ENCODE measurements at places on chromosomes 13 and 19.
A peak's percentile ranks its signal among the peaks of the same experiment; 100 is the strongest.

- DNase-seq = no peak
These were observed 42.7 kb upstream of the MIR17HG start for GRCh38 chr13:91304741-91305140.

- no peak for DNase-seq
These were observed 63.1 kb downstream of the ZNF100 start for GRCh38 chr19:21704320-21704719.

DNA sequence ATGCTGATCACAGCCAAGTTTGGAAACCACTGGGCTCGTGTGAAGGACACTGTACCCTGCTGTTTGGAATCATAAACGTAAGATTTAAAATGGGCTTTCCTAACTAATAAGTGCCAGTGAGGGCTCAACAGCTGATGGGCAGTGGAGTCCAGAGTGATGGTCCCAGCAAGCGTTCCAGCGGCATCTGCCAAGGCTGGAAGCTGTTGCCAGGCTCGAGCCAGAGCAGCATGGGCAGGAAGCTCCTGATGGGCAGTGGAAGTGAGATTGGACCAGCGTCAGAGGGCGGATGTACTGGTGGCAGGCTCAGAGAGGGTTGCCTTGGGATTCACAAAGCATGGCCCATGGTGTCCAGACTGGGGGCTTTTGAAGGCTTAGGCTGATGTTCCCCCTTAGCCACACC lies 30.2 kb downstream of the COL4A2 start:
- no peak for DNase-seq

- no peak for DNase-seq
These were observed 45.6 kb upstream of the MTIF3 start for GRCh38 chr13:27496006-27496405.

DNA sequence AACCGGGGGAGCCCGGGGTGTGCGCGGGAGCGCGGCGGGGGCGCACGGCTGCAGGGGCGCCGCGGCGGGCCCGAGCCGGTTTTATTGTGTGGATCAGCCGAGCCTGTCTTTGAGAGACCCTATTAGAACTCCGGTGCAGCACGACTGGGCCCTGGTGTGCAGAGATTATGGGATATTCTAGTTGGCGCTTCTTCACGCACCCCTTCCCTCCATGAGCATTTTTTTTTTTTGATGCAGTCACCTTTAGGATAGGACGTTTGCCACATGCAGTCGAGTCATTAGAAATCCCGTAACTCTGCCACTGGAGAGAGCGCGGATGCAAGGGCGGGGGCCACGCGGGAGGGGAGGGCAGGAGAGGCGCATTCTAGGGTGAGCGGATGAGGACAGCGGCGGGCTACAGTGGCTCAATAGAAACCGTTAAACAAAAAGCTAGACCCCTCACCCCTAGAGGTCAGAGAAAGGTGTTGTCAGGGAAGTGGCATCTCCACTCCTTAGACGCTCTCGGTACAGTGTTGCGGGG lies 3.7 kb downstream of the FGF9 start:
- DNase-seq = no peak

DNA sequence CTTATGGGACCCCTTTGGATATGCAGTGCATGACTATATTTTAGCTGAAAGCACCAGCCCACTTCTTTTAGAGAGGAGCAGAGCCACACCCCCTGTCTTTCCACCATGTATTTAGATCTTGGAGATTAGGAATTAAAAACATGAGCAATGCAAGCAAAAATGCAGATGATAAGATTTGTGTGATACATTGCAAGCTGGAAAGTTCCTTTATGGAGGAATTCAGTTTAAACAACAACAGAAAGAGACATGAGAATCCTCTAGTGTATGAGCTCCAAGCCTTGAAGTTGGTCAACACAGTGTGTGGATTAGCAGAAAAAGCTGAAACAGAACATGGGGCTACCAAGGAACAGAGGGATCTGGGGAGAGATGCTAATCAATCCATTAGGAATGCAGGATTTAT lies 529.8 kb upstream of the NBEA start:
- DNase-seq = no peak

- no peak for DNase-seq
These were observed 5.2 kb downstream of the MRPL57 start for GRCh38 chr13:21181671-21182070.

- DNase-seq = no peak
These were observed 2.7 kb downstream of the EGLN2 start for GRCh38 chr19:40801426-40802299.

DNA sequence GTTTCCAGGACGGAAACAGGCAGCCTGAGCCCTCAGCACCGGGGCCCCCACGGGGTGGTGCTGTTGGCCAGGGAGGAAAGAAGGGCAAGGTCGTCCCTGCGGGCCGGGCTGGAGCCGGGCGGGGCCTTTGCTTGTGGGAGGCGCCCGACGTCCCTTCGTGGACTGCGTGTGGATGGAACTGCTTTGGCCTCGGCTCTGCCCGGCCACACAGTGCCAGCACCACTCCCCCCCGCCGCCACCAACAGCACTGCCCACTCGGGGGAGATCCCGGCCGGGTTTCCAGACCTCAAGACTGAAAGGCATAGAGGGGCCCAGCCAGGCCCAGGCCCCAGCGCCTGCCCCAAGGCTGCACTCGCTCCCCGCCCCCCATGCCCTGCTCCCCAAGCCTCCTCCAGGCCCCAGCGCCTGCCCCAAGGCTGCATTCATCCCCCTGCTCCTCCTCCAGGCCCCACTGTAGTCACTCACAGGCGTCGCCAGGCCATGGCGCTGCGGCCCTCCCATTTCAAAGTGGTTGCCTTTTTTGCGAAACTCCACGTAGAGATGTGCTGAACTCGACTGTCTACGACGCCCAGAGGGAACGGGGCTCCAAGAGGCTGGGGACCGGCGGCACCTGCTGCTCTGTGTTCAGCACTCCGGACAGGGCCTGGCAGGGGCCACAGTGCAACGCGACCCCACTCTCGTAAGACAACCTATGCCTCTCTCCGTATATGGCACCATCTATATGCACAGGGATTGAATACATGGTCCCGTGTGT lies 22.5 kb downstream of the C13orf46 start:
- no peak for DNase-seq

DNA sequence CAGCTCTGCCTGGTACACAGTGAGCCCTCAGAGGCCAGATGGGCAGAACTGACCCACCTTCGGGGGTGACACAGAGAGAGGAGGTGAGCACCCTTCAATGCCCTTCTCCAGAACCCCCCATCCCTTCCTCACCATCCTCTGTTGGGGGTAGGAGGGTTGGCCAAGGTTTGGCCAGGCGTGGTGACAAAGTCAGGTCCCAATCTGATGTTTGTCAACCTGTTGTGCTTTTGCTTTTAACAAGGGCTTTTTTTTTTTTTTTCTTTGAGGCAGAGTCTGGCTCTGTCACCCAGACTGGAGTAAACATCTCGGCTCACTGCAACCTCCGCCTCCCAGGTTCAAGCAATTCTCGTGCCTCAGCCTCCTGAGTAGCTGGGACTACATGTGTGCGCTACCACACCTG lies 7.3 kb downstream of the PTGIR start:
- no peak for DNase-seq

DNA sequence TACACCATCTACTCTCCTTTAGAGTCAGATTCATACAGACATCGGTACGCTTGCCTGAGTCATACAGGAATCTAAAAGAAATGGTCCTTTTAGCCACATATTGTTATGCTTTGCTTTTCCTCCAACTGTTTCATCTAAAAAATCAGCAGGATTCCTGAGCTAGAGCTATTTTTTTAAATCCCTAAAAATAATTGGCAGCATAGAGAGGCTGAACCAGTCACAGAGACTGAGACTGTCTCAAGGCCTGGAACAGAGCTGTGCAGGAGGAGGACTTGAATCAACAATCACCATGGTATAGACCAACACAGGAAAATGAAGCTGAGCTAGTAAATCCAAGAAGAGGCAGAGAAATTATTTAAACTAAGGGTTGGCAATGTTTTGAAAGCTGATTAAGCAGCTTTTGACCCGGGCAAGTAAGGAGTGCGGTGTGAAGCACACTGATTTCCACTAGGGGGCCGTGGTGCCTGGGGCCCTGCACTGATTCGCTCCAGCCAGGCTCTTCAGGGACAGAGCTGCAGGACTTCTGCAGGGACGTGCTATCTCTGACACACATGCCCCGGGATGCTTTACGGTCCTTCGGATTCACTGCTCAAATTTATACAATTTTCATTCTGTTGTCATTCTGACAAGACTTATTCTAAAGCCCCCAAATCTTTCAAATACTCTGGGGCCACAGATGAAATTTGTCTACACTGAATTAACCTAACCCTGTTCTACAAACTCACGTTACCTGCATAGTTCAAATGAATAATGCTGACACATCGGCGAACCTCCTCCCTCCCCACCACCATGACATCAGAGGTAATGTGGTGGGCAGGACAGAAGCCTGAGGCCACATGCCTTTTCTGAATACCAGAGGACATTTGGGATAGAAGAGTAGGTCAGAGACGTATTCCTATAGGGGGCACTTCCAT lies 87.6 kb upstream of the SLC15A1 start:
- no peak for DNase-seq

GRCh38 chr13:80442609-80443008 lies 101.7 kb upstream of the SPRY2 start:
- DNase-seq = no peak

GRCh38 chr13:60095300-60095699 lies 68.4 kb downstream of the DIAPH3 start:
- DNase-seq = no peak

GRCh38 chr13:73462241-73462640 lies 403.4 kb downstream of the KLF5 start:
- DNase-seq = no peak

DNA sequence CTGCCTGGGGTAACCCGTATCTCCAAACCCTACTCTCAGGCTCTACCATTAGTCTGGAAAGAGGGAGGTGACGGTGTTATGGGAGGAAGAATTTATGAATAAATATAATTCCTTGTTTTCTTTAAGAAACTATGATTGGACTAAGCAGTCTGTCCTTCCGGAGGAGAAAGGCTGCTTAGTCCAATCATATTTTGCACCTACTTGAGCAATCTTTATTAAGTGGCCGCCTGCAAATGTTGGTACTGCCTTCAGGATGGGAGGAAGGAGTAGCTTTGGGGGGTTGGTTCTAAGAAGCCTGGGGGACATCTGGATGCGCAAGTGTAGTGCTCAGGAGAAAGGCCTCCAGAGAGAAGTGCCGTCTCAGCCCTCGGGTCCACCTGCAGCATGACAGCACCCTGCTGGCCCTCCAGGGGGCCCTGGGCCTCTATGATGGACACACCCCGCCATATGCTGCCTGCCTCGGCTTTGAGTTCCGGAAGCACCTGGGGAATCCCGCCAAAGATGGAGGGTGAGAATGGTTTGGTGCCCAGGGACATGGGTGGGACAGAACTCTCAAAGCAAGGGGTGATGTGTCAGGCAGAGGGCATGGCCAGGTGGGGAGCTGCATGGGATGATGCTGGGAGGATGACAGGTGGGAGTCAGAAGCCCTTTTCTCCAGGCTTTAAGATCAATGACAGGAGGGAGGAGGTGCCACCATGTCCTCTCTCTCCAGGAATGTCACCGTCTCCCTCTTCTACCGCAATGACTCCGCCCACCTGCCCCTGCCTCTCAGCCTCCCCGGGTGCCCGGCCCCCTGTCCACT lies 4.1 kb downstream of the ACP4 start:
- no peak for DNase-seq

DNA sequence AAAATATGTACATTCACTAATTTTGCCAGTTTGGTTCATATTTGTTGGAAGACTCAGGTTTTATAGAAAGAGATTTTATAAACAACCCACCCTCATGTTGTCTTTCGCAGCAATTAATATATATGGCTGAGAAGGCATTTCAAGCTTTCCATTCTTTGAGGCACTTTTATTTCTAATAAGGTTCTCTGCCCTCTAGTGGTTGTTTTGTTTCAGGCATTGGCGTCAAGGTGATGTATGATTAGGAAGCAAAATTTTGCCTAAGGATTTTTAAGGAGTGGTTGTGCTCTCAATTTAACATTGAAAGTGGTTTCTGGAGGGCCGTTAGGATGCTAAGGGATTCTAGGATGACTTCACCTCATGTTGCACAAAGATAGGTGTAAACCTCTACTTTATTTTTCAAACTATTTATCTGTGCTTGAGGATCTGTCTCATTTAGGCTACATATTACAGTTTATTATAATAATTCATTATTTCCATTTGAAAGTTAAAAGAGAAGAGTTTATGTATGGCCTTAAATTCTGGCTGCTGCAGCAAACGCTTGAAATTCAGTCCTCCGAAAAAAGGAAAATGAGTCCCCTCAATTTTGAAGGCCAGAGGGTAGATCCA lies 35.9 kb downstream of the OXGR1 start:
- no peak for DNase-seq

DNA sequence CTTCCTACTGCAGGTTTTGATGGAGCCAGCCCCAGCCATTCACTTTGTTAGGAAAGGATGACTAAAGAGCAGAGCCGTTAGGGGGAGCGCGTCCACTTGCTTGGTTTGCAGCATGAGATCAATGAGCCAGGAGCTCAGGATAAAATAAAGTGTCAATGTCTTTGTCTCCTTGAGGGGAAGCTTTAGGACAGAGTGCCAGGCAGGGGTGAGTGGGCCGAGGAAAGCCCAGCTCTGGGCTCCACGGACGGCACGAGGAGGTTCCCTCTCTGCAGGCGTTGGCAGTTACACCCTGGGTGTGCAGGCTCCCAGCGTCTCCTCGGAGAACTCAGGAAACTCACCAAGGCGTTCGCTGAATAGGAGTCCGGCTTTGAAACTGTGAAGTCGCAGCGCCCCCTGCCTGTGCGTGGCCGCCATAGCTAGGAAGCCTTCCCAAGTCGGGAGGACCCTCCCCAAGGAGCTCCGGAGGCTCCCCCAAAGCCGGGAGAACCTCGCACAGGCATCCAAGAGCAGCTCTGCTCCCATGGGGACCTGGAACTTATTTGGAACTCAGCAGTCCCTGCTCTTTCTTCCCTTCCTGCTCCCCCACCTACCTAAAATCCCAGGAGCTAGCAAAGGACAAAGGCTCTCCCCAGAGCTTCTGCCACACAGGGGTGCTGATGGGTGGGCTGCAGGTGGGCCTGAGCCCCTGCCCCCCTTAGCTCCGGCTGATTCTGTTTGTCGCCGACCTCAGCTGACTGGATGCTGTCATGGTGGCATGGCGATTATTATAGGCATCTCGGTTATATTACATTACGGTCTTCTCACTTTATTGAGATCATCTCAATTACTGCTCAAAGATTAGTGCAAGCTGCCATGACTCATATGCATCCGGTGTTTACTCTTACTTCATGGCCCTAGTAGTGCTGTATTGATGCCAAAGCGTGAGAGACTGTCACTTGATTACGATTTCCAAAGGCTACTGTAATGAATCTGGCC lies 34.4 kb downstream of the GSX1 start:
- peak; percentile 18 for DNase-seq

GRCh38 chr13:26660185-26660584 lies 100.4 kb downstream of the GPR12 start:
- no peak for DNase-seq

- no peak for DNase-seq
These were observed 5.4 kb downstream of the MTMR6 start for GRCh38 chr13:25281935-25282332.

GRCh38 chr19:11378319-11379189 lies 4.1 kb downstream of the SWSAP1 start:
- DNase-seq = no peak

GRCh38 chr13:100254002-100254401 lies 165.1 kb downstream of the PCCA start:
- DNase-seq = no peak

DNA sequence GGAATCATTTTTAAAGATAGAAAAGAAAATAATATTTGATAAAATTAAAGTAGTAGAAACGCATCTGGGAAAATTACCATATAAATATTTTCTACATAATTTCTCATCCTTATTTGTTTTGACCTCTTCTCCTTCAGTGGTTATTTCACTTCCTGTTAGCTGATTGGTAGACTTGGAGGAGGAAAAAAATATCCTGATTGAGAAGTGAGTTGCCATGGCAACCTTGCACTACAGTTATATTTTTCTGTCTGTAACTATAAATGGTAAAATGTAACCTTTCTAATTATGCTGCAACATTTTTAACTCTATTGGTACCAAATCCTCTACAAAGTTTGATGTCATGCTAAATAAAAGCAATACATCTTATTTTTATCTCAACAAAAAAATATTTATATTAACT lies 45.2 kb downstream of the SCEL start:
- DNase-seq = no peak

All from NCI-H2081 treated with DMSO at 0.1 percent for 48 hours (cell line).